ENCODE measurements at places on chromosomes 1 and 21. TPM values are rescaled to one million over a fixed set of nuclear protein-coding genes. Genes with fewer than 3 reads are reported as not detected.

The DENND1B gene
- polyA plus RNA-seq: 4.7 TPM

The SLC16A1 gene
- 44.2 TPM for polyA plus RNA-seq

The DNAJC6 gene
- polyA plus RNA-seq: 0.71 TPM

The RIPPLY3 gene
- polyA plus RNA-seq: 0.11 TPM

The RBM11 gene
- polyA plus RNA-seq: 0.09 TPM

The ZNF683 gene
- polyA plus RNA-seq: not detected

The GPR25 gene
- not detected for polyA plus RNA-seq

The PPIH gene
- polyA plus RNA-seq: 37.9 TPM

The YIPF1 gene
- 13.8 TPM for polyA plus RNA-seq

The FCRLB gene
- polyA plus RNA-seq: 0.40 TPM

The LMNA gene
- 298 TPM for polyA plus RNA-seq

The DNM3 gene
- polyA plus RNA-seq: 3.0 TPM

The CCDC27 gene
- 0.19 TPM for polyA plus RNA-seq

The CA6 gene
- polyA plus RNA-seq: not detected

DNA sequence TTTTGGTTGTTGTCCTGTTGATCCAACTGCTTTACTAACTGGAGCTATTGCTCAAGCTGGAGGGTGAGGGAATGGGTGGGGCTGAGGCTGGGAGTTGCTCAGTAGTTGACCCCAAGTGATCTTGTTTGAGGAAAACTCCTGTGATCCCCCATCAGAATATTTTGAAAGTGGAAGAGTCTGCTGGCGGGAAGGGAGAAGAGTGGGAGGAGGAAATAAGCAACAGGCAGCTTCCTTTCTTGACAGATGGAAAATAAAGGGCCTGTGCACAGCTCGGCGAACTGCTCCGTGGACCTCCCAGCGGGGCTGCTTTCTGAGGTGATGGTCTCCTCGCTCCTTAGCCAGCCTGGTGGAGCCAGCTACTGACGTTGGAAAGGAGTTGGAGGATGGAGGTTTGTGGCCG is 199.1 kb upstream of the LMO4 start:
- DNase-seq: no peak

DNA sequence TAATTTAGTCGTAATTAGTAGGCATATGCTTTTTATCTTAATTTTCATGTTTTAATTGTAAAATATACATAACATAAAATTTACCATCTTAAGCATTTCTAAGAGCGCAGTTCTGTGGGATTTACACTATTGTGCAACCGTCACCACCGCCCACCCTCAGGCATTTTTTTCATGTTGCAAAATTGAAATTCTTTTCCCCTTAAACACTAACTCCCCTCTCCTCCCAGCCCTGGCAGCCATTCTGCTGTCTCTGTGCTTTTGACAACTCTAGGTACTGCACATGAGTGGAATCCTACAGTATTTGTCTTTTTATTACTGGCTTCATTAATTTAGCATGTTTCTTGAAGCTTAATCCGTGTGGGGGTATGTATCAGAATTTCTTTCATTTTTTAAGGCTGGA is 7.8 kb downstream of the PIK3CD start:
- DNase-seq: no peak

GRCh38 chr1:33219886-33220661 is 36.2 kb upstream of the ZNF362 start:
- no peak for DNase-seq

DNA sequence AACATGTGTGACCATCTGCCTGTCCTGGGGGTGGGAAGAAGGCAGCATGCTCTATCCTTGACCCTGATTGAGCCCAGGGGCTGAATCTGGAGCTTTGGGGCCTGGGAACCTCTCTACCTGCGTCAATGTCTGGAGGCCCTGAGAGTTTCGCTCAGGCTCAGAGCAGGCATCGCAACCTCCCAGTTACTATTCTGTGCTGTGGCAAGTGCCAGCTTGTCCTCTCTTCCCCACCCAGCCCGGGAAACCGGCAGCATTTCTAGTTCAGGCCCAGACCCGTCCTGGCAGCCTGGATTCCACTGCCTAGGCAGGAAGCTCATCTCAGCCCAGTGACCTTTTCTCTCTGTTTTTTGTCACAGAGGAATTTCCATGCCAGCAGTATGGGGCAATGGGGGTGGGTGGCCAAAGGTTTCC is 10.0 kb upstream of the IRF6 start:
- DNase-seq: no peak

DNA sequence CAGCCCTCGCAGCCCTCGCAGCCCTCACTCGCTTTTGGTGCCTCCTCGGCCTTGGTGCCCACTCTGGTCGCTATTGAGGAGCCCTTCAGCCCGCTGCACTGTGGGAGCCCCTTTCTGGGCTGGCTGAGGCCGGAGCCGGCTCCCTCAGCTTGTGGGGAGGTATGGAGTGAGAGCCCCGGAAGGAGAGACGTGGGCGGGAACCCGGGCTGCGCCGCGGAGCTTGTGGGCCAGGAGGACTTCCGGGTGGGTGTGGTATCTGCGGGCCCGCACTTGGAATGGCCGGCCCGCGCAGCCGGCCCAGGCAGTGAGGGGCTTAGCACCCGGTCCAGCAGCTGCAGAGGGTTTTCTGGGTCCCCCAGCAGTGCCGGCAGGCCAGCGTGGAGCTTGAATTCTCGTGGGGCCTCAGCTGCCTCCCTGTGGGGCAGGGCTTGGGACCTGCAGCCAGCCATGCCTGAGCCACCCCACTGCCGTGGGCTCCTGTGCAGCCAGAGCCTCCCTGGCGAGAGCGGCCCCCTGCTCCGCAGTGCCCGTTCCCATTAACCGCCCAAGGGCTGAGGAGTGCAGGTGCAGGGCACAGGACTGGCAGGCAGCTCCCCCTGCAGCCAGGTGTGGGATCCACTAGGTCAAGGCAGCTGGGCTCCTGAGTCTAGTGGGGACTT is 9.9 kb upstream of the CFHR2 start:
- no peak for DNase-seq

GRCh38 chr1:25795211-25795610 is 4.8 kb upstream of the SELENON start:
- no peak for DNase-seq

- DNase-seq: no peak
Measured at GRCh38 chr1:34143975-34144374, 21.1 kb downstream of the CSMD2 start.

GRCh38 chr1:12472156-12472797 is 145.7 kb downstream of the DHRS3 start:
- no peak for DNase-seq

GRCh38 chr1:234325878-234326496 is 47.3 kb upstream of the COA6 start:
- no peak for DNase-seq

- no peak for DNase-seq
Measured at GRCh38 chr1:147579934-147580537, 38.7 kb downstream of the BCL9 start.

GRCh38 chr1:115713906-115714305 is 54.6 kb downstream of the CASQ2 start:
- no peak for DNase-seq

- DNase-seq: no peak
Measured at GRCh38 chr21:37358397-37358796, 8.2 kb upstream of the DYRK1A start.

GRCh38 chr21:40070871-40071270 is 203.6 kb downstream of the PCP4 start:
- no peak for DNase-seq

DNA sequence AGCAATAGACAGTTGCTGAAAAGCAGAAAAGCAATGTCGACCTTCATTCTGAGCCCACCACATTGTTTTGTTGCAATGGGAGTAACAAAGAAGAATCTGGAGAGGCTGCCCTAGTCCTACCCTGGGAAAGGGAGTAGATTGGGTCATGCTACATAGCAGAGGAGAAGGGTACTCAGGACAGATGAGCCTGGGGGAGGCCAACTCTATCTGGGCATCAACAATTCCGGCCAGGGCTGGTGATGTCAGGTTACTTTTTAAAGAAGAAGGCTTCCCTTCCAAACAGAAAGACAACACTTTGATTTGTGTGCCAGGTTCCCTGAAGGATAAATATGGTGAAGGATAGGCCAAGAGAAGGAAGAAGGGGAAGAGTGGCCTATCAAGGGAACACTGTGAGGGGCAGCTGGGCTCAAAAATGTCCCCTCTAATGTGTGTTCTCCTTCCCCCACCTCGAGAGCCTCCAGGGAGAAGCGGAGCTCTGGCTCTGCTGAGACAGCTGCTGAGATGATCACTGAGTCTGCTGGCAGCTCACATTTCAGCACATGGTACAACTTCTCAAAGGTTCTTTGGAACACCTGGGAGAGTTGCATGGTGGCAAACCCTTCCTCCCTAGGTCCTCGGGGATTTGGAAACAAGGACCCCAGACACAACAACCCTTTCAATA is 3.2 kb upstream of the ADIPOR1 start:
- DNase-seq: no peak

- no peak for DNase-seq
Measured at GRCh38 chr1:85048296-85049064, at the start of gene MCOLN3. MCOLN3 (minus strand) TSS chr1:85048500; CDS start chr1:85045360, 3,140 bp downstream.

DNA sequence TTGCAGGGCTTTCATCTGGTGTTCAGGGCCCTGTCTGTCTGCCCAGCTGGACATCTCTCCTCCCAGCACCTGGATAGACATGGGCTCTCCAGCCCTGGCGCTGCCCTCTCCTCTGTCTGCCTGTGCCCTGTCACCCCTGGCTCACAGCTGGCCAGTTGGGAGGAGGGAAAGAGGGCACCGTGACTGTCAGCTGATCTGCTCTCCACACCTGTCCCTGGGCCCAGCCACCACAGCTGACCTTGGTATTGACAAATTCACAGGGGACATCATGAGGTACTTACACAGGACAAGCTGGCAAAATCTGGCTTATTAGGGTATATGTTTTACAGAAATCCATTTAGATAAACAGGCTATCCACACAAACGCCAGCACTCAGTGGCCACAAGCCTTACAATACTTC is 8.3 kb downstream of the TNR start:
- no peak for DNase-seq

DNA sequence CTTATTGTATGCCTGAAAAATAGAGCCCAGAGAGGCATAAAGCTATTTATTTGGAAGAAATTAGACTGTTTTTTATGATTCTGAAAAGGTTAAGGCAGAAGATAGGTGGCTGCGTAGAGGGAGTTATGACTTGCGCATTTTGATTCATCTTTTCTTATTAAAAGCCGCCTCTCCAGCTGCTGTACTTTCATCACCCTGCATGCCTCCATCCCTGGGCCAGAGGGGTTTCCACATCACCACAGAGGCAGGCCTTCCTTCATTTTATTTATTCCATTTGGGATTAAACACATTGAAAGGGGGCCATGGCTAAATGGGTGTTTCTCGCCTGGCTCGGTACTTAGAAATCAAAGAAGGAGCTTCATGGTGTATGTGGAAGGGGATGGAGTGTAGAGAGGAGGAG is 14.6 kb upstream of the RGS8 start:
- no peak for DNase-seq

DNA sequence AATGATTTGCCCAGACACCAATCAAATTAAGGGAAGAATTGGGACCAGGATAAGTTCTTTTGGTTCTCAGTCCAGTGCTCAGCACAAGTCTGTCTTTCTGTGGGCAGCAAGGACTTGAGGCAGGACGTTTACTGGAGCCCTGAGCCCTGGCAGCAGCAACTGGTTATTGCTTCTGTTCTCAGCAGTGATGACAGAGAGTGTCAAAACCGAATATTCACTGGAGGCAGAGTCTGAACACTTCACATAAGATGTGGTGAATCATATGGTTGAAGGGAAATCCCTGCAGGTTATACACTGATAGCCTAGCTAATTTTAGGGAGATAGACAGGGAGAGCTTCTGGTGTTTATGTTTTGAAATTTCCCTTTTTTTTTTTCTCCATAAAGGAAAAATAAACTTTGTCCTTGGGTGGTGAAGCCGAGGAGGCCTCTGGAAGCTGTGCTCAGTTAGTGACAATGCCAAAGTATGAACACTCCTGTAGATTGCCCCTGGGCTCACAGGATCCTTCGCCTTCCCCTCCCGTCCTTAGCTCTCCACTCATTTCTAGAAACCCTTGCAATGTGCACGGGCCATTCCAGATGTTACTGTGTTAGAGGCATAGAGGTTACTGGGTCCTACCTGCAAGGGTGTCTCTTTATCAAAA is 26.3 kb upstream of the TSPAN2 start:
- DNase-seq: no peak

- DNase-seq: no peak
Measured at GRCh38 chr1:232627645-232628334, 2.1 kb downstream of the SIPA1L2 start.

- DNase-seq: no peak
Measured at GRCh38 chr1:197553281-197553680, 222.0 kb downstream of the DENND1B start.

DNA sequence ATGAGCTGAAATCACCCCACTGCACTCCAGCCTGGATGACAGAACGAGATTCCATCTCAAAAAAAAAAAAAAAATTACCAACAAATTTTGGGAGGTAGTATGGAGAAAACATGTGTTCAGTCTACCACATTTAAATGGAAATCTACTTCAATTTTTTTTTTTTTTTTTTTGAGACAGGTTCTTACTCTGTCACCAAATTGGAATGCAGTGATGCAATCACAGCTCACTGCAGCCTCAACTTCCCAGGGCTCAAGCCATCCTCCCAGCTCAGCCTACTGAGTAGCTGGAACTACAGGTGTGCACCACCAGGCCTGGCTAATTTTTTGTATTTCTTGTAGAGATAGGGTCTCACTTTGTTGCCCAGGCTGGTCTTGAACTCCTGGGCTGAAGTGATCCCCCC is 82.1 kb downstream of the GFI1 start:
- no peak for DNase-seq

GRCh38 chr1:235266325-235266724 is 61.7 kb downstream of the ARID4B start:
- DNase-seq: no peak

DNA sequence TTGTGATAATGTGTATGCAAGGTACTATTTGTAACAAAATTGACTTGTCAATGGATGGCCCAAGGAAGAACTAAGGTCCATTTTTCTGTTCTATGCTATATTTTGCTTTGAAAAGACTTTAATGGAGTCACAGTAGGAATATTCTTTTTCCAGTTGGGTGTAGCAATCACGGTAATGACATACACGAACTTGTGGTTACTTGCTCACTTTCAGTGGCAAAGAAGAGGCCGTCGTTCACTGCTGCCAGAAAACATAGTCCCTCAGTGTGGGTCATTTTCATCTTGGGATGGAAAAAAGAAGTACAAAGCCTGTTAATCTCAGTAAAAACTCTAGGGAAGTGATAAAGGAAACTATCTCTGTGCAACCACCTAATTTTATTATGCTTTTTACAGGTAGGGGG is 47.8 kb upstream of the LAMC2 start:
- no peak for DNase-seq

- no peak for DNase-seq
Measured at GRCh38 chr1:28548318-28548717, 4.6 kb upstream of the TRNAU1AP start.

- no peak for DNase-seq
Measured at GRCh38 chr1:88571506-88571905, 112.6 kb upstream of the PKN2 start.

Measured in forelimb muscle (tissue), 1 donor.